ENCODE measurements at places on chromosomes 11 and 22.

GRCh38 chr11:108223348-108224149 lies 682 bp downstream of the ATM start:
- DNase-seq = peak; percentile 65

GRCh38 chr11:2383852-2384804 lies 7.0 kb downstream of the CD81 start:
- DNase-seq = peak; percentile 76

- DNase-seq = no peak
These were observed 51.4 kb upstream of the CEP126 start for GRCh38 chr11:101863361-101863760.

GRCh38 chr11:66706989-66707388 lies 22.0 kb downstream of the SPTBN2 start:
- DNase-seq = no peak

DNA sequence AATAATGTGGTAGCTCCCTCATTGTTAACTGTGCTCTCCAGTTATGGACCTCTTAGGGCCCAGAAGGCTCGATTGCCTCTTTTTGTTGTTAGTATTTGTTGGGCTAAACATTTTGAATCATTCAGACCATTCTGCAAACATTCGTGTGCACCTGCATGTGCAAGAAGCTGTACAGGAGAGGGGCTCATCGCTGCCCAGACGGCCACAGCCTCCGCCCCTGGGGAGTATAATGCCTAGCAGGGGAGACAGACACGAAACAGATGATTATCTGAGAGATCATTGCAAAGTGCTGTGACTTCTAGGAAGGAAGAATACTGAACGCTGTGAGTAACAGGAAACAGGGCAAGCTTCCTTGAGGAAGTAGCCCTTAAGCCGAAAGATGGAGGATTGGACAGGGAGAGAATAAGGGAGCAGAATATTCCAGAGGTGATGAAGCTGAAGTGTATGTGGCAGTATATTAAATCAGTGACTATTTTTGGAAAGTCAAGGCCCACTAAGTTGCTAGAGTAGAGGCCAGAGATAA lies 123.3 kb upstream of the RASSF10 start:
- no peak for DNase-seq

- DNase-seq = no peak
These were observed 7.7 kb downstream of the ANKRD49 start for GRCh38 chr11:94501522-94501921.
